Activated T-cell treated with anti-CD3 and anti-CD28 coated beads, Interleukin-2, amount 50 U/mL, for 72 hours (primary cell): ENCODE measurements at places on chromosomes 3 and 15. TPM values are rescaled to one million over a fixed set of nuclear protein-coding genes. Genes with fewer than 3 reads are reported as not detected.

DNA sequence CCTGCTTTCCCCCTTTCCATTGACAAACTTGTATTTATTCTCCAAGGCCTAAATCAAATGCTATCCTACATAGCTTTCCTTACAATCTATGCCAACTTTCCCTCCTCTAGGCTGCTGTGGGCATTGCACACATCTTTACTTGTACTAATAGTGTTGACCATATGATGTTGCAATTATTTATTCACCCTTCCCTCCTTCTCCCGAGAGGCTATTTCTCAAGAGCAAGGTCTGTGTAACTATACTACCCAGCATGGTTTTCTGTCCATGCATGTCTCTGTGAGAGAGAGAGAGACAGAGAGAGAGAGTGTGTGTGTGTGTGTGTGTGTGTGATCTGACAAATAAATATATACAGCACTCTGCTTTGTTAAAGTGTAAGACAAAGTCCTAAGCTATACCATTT, 63.8 kb downstream of the GTPBP8 start:
- H3K27ac ChIP-seq: no peak overlapping the region
- no peaks in the 10 kb centered on the region for H3K36me3 ChIP-seq
- DNase-seq: no peak
- no peak overlapping the region for H3K4me3 ChIP-seq
- H3K4me1 ChIP-seq: no peaks in the 10 kb centered on the region
- H3K27me3 ChIP-seq: no peaks in the 10 kb centered on the region

- no peak for DNase-seq
- H3K27ac ChIP-seq: no peak overlapping the region
- no peaks in the 10 kb centered on the region for H3K4me1 ChIP-seq
- no peak overlapping the region for H3K4me3 ChIP-seq
Observed at GRCh38 chr15:95972041-95972553, 358.4 kb upstream of the NR2F2 start.

GRCh38 chr3:189273736-189274135, 102.0 kb downstream of the TPRG1 start:
- no peak overlapping the region for H3K4me3 ChIP-seq
- H3K27ac ChIP-seq: no peak overlapping the region
- no peak for DNase-seq

The CHRM5 gene
- not detected for total RNA-seq

The ZNF445 gene
- total RNA-seq: 18.4 TPM

GRCh38 chr3:195186041-195186709, 84.8 kb downstream of the XXYLT1 start:
- H3K36me3 ChIP-seq: peaks cover 5% of the 10 kb centered on the region
- H3K4me1 ChIP-seq: peaks cover 63% of the 10 kb centered on the region
- H3K4me3 ChIP-seq: peak overlapping the region; percentile 27
- H3K27ac ChIP-seq: no peak overlapping the region
- H3K27me3 ChIP-seq: no peaks in the 10 kb centered on the region
- DNase-seq: no peak

The PFKFB4 gene
- 18.0 TPM for total RNA-seq

GRCh38 chr3:188830893-188831292, 340.9 kb upstream of the TPRG1 start:
- H3K27ac ChIP-seq: no peak overlapping the region
- no peaks in the 10 kb centered on the region for H3K27me3 ChIP-seq

- no peak for DNase-seq
- no peak overlapping the region for H3K27ac ChIP-seq
- peaks cover 12% of the 10 kb centered on the region for H3K4me1 ChIP-seq
- no peak overlapping the region for H3K4me3 ChIP-seq
- no peaks in the 10 kb centered on the region for H3K27me3 ChIP-seq
Observed at GRCh38 chr3:149018247-149018646, 26.9 kb downstream of the GYG1 start.

GRCh38 chr15:33311312-33311971, 675 bp downstream of the RYR3 start:
- no peak for DNase-seq
- no peak overlapping the region for H3K27ac ChIP-seq
- H3K4me1 ChIP-seq: no peaks in the 10 kb centered on the region
- no peaks in the 10 kb centered on the region for H3K36me3 ChIP-seq

DNA sequence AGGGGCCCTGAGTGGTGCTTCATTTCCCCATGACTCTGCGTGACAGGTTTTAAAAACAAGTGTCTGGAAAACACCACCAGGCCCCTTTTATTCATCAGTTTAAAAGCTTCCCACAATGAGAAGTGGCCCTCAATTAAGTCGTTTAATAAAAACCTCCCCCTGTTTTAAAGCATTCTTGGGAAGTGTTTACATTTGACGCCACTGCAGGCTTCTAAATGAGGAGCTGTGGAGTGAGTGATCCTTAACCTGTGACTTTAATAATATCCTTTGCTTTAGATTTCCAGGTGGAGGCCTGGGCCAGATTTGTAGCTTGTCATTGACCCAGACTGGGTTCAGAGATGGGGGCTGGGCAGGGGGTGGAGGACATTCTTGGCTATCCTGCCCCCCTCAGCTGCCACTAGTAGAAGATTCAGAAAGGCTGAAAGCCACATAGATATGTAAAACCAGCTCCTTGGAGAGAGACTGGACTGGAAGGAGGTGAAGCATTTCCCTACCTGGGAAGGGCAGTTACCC, 11.3 kb downstream of the CGNL1 start:
- no peak overlapping the region for H3K4me3 ChIP-seq
- no peak overlapping the region for H3K27ac ChIP-seq
- DNase-seq: no peak
- H3K36me3 ChIP-seq: no peaks in the 10 kb centered on the region
- no peaks in the 10 kb centered on the region for H3K4me1 ChIP-seq

GRCh38 chr3:23341147-23341838, 138.2 kb downstream of the UBE2E2 start:
- peaks cover 4% of the 10 kb centered on the region for H3K4me1 ChIP-seq
- no peaks in the 10 kb centered on the region for H3K36me3 ChIP-seq
- DNase-seq: no peak
- H3K27ac ChIP-seq: no peak overlapping the region
- H3K4me3 ChIP-seq: no peak overlapping the region

DNA sequence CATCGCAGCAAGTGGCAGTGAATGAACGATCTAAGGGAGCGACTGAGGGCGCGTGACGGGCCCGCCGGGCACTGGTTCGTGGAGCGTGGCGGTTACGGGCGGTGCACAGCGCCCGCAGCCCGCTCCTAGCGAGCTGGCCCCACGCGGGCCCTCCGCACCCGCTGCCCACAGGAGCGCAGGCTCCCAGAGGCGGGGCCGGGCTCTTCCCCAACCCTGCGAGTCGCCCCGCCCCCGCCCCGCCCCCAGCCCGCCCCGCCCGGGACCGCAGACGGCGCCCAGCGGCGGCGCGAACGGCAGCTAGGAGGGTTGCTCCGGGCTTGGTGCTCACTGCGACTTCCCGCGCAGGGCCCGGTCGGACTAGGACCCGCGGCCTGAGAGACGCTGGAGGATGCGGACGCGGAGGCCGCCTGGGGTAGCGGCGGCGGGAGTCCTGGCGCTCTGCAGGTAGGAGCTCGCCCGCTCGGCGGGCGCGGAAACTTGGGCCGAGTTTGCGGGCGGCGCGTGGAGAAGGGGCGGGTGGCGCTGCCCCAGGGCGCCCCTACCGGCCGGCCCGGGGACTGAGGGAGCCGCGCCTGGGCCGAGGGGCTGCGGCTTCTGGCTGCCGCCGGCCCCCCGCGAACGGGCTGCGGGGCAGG, at the start of gene C15orf39:
C15orf39 (plus strand) TSS at position 267 of the 635 bp plus-strand sequence. CDS start 4,167 bp downstream, outside the sequence.
- DNase-seq: peak; percentile 85
- peak within 1 kb of the TSS; percentile 91 for H3K4me3 ChIP-seq
- no peaks in the 10 kb centered on the region for H3K36me3 ChIP-seq
- no peaks in the 10 kb centered on the region for H3K27me3 ChIP-seq
- peak within 1 kb of the TSS; percentile 68 for H3K27ac ChIP-seq

The ISLR gene
- total RNA-seq: 0.12 TPM

DNA sequence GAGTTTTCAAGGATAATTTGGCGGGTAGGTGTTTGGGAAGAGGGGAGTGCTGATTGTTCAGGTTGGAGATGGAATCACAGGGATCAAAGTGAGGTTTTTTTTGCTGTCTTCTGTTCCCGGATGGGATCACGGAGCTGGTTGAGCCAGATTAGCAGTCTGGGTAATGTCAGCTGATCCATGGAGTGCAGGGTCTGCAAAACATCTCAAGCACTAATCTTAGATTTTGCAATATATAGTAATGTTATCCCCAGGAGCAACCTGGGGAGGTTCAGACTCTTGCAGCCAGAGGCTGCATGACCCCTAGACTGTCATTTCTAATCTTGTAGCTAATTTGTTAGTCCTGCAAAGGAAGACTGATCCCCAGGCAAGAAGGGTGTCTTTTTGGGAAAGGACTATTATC, 354.1 kb upstream of the SGO1 start:
- no peaks in the 10 kb centered on the region for H3K36me3 ChIP-seq
- H3K27ac ChIP-seq: no peak overlapping the region
- no peak overlapping the region for H3K4me3 ChIP-seq
- H3K4me1 ChIP-seq: no peaks in the 10 kb centered on the region
- no peaks in the 10 kb centered on the region for H3K27me3 ChIP-seq
- DNase-seq: no peak

DNA sequence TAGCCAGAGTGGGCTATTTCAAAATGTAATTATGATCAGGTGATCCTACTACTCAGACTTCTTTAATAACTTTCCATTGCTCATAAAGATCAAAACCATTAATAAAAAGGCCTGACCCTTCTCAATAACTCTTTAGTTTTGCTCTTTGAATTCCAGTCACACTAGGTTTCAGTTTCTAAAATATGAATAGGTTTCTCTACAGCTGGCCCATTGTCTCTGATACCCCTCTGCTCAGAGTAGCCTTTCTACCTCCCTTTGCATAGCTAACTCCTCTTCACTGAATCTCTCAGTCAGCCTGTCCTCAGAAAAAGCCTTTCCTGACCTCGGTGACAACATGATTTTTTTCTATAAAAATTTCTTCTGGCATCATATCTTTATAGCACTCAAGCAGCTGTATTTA, 209.1 kb downstream of the UNC13C start:
- no peaks in the 10 kb centered on the region for H3K27me3 ChIP-seq
- no peaks in the 10 kb centered on the region for H3K36me3 ChIP-seq
- DNase-seq: no peak
- H3K4me3 ChIP-seq: no peak overlapping the region

The ATP13A4 gene
- 3.2 TPM for total RNA-seq

DNA sequence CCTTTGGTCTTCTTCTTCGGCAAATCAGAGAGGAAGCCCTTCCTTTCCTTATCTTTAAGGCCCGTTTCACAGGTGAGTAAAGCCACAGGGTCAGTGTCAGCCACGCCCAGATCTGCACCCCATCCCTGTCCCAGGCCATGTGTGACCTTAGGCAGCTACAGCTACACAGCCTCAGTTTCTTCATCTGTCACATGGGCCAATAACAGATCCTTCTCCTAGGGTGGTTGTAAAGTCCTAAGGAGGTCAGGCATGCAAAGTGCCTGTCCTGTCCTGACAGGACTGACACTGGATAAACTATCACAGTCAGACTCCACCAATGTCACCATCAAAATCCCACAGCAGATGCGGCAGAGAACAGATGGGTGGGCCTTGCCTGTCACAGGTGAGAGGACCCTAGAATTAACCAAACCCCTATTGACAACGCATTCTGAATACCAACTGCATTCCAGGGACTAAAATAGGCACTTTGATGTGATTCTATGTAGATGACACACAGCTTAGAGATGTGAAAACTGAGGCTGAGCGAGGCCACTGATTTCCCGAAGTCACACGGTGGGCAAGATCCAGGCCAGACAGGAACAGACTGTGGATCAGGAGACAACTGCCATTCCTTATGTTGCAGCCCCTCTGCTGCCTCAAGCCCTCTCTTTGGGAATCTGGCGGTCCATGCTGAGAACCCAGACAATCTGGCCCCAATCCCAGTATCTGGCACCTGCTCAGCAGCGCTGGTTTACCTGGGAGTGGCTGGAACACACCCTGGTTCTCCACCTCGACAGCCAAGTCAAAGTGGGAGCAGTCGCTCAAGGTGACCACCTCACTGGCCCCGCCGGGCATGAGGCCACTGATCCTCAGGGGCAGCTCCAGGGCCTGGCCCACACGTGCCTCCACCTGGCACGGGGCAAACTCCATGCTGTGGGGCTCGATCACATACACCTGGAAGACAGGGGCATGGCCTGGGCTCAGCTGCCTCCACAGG, 48.7 kb downstream of the NUP210 start:
- H3K4me1 ChIP-seq: no peaks in the 10 kb centered on the region
- peak overlapping the region; percentile 36 for H3K27ac ChIP-seq
- H3K36me3 ChIP-seq: peaks cover 14% of the 10 kb centered on the region
- no peak for DNase-seq

The C3orf49 gene
- not detected for total RNA-seq

DNA sequence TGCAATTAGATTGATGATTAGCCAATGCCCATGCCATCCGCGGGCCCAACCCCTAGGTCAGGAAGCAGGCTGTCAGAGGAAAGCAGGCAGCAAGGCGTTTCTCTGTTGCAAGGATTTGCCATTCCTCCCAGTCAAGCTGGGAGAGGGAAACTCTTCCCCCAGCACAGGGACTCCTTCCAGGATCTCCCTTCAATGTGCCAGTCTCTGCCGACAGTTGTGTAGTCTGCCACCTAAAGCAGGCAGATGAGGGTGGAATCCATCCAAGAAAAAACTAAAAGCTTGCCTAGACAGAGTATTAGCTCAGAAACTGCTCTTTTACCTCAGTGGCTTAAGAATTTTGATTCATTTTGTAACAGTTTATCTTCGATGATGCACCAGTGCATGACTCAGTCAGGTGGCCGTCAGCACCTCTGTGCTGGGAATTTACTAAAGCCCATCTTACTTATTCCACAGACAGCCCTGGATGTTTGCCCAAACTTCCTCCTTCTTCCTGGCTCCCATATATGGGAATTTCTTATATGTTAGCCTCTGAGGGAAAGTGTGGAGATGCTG, 501.5 kb upstream of the THBS1 start:
- no peaks in the 10 kb centered on the region for H3K4me1 ChIP-seq
- no peaks in the 10 kb centered on the region for H3K27me3 ChIP-seq
- H3K27ac ChIP-seq: no peak overlapping the region
- no peaks in the 10 kb centered on the region for H3K36me3 ChIP-seq

GRCh38 chr3:30741889-30742288, 135.5 kb downstream of the TGFBR2 start:
- H3K36me3 ChIP-seq: no peaks in the 10 kb centered on the region
- DNase-seq: no peak
- no peak overlapping the region for H3K4me3 ChIP-seq
- H3K27me3 ChIP-seq: no peaks in the 10 kb centered on the region
- peaks cover 46% of the 10 kb centered on the region for H3K4me1 ChIP-seq

The GOLGA8N gene
- 6.5 TPM for total RNA-seq

- H3K27me3 ChIP-seq: peaks cover 24% of the 10 kb centered on the region
- peak overlapping the region; percentile 89 for H3K4me3 ChIP-seq
- H3K4me1 ChIP-seq: peaks cover 20% of the 10 kb centered on the region
- DNase-seq: peak; percentile 53
- H3K27ac ChIP-seq: no peak overlapping the region
Observed at GRCh38 chr3:183178833-183179549, 16.5 kb upstream of the LAMP3 start.
